Endodermal cell (in vitro differentiated cells): ENCODE measurements at places on chromosomes 6 and 20. TPM values are rescaled to one million over a fixed set of nuclear protein-coding genes. Genes with fewer than 3 reads are reported as not detected.
A peak's percentile ranks its signal among the peaks of the same experiment; 100 is the strongest.

Gene TRIM31
- 0.31 TPM in 1 of 3 replicates, not detected in the others for total RNA-seq

Gene TFAP2D
- total RNA-seq = not detected in 3 replicates

GRCh38 chr6:52538901-52539354 is 37.9 kb downstream of the TRAM2 start:
- no peak overlapping the region for H3K4me3 ChIP-seq
- no peak for DNase-seq
- H3K27ac ChIP-seq = no peak overlapping the region
- H3K36me3 ChIP-seq = peaks cover 3% of the 10 kb centered on the region
- H3K4me1 ChIP-seq = peaks cover 11% of the 10 kb centered on the region

Gene MUC21
- not detected in 2 replicates for total RNA-seq

Gene LBP
- total RNA-seq = 0.18 TPM in 1 of 3 replicates, not detected in the others

DNA sequence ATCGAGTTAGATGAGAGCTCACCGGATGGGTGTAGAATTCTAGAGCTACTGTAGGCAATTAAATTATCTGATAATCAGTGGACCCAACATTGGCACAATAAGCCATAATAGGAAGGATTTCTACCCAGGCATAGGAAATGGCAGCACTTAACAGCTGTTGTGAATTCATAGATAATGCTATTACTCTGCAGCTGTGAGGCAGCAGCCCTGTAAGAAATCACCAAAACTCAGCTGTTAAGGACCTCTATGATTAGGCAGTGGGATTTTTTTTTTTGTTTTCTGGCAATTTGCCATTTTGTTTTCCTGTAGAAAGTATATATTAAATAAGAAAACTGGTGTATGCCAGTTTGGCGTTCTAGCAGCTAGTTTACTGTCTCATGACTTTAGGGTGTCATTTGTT is 609.1 kb upstream of the SLC35B3 start:
- no peaks in the 10 kb centered on the region for H3K4me1 ChIP-seq
- no peaks in the 10 kb centered on the region for H3K27me3 ChIP-seq
- H3K36me3 ChIP-seq = no peaks in the 10 kb centered on the region

DNA sequence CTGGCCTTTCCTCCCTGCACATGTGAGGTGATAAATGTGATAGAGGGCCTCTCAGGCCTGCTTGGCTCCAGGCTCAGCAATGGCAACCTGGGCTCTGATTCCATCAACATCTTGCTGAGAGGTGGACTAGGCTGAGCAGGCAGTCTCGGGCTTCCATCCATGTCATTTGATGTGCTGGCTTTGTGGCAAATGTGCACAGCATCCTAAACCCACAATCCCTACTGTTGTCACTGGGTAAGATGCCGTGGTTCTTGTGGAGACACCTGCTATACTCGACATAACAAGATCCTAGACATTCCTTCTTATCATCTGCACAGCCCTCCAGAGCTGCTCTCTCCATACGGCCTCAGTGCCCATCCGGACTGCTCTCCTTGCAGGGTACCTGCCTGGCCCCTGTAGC is 2.8 kb upstream of the ZCCHC3 start:
- H3K36me3 ChIP-seq = no peaks in the 10 kb centered on the region
- no peak overlapping the region for H3K27ac ChIP-seq
- DNase-seq = no peak
- no peaks in the 10 kb centered on the region for H3K27me3 ChIP-seq
- H3K4me3 ChIP-seq = no peak overlapping the region

- no peak overlapping the region for H3K4me3 ChIP-seq
- peak; percentile 91 for DNase-seq
- no peaks in the 10 kb centered on the region for H3K4me1 ChIP-seq
- H3K27me3 ChIP-seq = no peaks in the 10 kb centered on the region
Observed at GRCh38 chr6:36914227-36914794, 28.6 kb downstream of the C6orf89 start.

- H3K27me3 ChIP-seq = peaks cover 17% of the 10 kb centered on the region
- peak; percentile 65 for DNase-seq
- no peaks in the 10 kb centered on the region for H3K36me3 ChIP-seq
- peaks cover 3% of the 10 kb centered on the region for H3K4me1 ChIP-seq
- H3K4me3 ChIP-seq = no peak overlapping the region
Observed at GRCh38 chr6:41732591-41733359, 2.6 kb downstream of the TFEB start.

DNA sequence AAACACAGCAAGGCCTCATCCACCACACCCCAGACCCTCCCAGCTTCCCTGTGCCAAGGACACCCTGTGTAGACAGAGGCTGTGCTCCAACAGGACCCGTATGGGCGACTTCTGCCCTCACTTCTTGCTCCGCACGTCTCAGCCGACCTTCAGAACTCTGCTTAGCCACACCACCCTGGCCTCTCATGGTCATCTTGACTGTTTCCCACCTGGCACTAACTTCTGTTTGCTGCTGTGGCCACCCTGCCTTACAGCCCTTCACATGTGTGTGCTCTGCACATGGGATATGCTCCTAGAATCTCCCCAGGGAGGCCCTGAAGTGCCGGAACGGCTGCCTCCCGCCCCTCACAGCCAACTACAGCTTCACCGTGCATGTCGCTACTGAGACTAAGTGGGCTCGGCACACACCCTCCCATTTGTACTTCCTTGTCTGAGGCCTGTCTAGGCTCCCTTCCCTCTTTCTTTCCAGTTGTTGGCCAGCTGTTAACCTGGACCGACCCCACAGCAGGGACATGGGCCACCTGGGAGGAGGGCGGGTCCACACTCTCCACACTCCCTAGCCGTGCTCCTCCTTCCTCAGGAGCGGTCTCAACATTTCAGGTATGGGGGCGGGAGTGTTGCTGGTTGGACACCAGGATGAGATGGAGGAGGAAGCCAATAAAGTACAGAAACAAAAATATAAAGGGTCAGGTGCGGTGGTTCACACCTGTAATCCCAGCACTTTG is 69.6 kb downstream of the PYGB start:
- H3K4me3 ChIP-seq = no peak overlapping the region
- H3K36me3 ChIP-seq = peaks cover 8% of the 10 kb centered on the region
- no peak for DNase-seq
- no peaks in the 10 kb centered on the region for H3K27me3 ChIP-seq
- no peak overlapping the region for H3K27ac ChIP-seq

Gene NKAPL
- total RNA-seq = 0.27 and 0.42 TPM in 2 replicates

DNA sequence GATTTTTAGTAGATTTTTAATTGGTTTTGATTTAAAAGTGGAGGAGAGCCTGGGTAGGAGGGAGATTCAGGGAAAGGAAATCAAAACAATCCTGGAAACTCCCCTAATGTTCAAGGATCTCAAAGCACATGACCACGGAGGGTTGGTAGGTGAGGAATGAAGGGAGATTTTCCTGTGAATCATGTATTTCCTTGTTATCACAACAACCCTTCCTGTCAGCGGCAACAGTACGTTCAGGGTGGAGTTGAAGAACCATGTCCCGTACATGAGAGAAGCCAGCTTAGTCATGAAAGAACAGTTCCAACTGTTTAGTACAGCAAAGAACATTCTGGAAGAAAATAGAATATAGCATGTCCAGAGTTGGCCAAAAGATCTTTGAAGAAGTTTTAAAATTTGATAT is 79.4 kb upstream of the SCAF8 start:
- no peak overlapping the region for H3K4me3 ChIP-seq
- peaks cover 3% of the 10 kb centered on the region for H3K4me1 ChIP-seq
- H3K36me3 ChIP-seq = no peaks in the 10 kb centered on the region
- H3K27ac ChIP-seq = no peak overlapping the region

DNA sequence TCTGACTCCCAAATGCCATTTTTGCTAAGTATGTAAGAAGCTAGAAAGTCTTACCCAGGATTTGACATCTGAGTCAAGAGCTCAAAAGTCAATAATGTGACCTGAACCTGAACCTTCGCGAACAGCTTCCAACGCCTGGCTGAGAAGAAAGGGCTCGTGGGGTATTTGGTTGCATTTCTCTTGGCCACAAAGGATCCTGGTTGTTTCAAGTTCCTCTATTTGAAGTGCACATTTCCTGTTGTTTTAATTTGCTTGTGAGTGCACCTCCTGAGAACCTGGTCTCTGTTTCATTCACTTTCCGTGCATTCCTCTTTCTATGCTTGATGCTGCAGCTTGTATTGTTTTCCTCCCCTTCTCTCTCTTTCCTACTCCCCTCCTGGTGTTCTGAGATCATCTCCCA is 212.5 kb downstream of the FOXA2 start:
- H3K4me3 ChIP-seq = no peak overlapping the region
- no peak for DNase-seq
- H3K4me1 ChIP-seq = no peaks in the 10 kb centered on the region
- H3K27me3 ChIP-seq = peaks cover 4% of the 10 kb centered on the region
- H3K36me3 ChIP-seq = no peaks in the 10 kb centered on the region

- no peaks in the 10 kb centered on the region for H3K4me1 ChIP-seq
- no peaks in the 10 kb centered on the region for H3K27me3 ChIP-seq
- no peak overlapping the region for H3K4me3 ChIP-seq
- no peaks in the 10 kb centered on the region for H3K36me3 ChIP-seq
- no peak for DNase-seq
- H3K27ac ChIP-seq = no peak overlapping the region
Observed at GRCh38 chr6:26387565-26387964, 4.7 kb downstream of the BTN2A2 start.

Gene OTOR
- total RNA-seq = not detected in 2 replicates

DNA sequence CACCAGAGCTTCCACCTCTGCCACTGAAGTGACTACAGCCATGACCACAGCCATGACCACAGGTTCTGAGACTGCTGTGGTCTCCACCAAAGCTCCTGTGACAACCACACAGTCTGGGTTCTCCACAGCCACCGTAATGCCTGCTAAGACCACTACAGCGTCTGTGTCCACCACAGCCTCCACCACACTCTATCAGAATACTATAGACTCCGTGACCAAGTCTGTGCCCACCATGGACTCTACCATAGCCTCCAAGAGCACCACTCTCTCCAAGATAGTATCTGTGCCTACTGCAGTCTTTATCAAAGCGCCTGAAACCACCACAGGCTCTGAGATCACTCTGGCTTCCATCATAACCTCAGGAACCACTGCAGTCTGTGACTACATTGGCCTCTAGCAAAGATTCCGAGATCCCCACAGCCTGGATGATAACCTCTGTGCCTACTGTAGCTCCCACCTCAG is 18.3 kb upstream of the MUC21 start:
- H3K27me3 ChIP-seq = no peaks in the 10 kb centered on the region
- H3K36me3 ChIP-seq = no peaks in the 10 kb centered on the region
- DNase-seq = no peak
- no peaks in the 10 kb centered on the region for H3K4me1 ChIP-seq
- H3K4me3 ChIP-seq = no peak overlapping the region
- H3K27ac ChIP-seq = no peak overlapping the region

Gene CLDN20
- total RNA-seq = not detected in 3 replicates

DNA sequence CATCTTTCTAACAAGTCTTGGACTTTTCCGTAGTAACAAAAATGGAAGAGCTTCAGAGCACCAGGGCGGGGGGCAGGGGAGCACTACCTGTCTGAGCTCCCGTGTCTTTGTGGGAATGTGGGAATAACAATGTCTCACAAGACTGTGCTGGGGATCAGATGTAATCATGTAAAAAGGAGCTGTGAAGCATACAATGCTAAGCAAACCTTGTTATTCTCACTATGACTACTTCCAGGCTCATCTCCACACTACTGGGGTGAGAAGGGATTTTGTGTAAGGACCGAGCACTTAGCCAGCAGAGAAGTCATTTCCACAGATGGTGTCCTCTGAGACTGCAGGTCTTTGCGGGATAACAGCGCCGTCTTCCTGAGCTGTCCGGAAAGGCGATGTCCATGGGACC is 27.1 kb downstream of the PRR18 start:
- no peak for DNase-seq
- H3K4me1 ChIP-seq = no peaks in the 10 kb centered on the region
- H3K4me3 ChIP-seq = no peak overlapping the region
- H3K27me3 ChIP-seq = peaks cover 29% of the 10 kb centered on the region
- H3K27ac ChIP-seq = no peak overlapping the region
- H3K36me3 ChIP-seq = no peaks in the 10 kb centered on the region

DNA sequence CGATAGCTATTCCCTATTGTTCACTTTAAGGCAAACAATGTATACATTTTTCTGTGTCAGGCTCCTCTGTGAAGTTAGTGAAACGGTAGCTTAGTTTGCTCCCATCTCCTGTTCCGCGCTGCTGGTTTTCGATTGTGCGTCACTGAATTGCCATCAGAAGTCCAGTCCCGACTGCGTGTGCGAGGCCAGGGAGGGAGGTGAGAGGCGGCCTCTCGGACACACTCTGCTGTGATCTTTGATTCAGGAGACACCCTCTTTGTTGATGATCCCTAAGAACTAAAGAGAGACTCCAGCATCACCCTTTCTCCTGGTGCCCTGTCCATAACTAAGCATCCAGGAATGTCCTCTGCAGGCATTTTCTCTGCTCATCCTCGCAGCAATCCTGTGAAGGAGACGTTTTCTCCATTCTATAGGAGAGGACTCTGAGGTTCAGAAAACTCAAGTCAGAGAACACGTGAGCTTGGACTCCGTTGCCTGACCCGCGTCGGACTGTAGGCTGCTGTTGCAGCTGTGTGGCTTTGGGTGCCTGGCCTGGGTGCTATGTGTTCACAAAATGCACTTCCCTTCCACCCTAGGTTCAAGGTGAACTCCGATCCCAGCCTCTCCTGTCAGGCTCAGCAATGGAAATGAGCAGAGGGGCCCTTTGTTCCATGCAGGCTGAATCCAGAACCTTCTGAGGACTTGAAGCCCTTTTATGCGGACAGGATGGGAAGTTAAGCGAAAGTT is 24.1 kb upstream of the UNC93A start:
- H3K27ac ChIP-seq = peak overlapping the region; percentile 89
- H3K4me1 ChIP-seq = peaks cover 17% of the 10 kb centered on the region
- no peaks in the 10 kb centered on the region for H3K27me3 ChIP-seq
- DNase-seq = peak; percentile 45
- no peaks in the 10 kb centered on the region for H3K36me3 ChIP-seq
- H3K4me3 ChIP-seq = no peak overlapping the region

Gene GPSM3
- 12.9 TPM in 2 replicates for total RNA-seq
